ENCODE measurements at places on chromosomes 6 and 20.
A peak's percentile ranks its signal among the peaks of the same experiment; 100 is the strongest.

DNA sequence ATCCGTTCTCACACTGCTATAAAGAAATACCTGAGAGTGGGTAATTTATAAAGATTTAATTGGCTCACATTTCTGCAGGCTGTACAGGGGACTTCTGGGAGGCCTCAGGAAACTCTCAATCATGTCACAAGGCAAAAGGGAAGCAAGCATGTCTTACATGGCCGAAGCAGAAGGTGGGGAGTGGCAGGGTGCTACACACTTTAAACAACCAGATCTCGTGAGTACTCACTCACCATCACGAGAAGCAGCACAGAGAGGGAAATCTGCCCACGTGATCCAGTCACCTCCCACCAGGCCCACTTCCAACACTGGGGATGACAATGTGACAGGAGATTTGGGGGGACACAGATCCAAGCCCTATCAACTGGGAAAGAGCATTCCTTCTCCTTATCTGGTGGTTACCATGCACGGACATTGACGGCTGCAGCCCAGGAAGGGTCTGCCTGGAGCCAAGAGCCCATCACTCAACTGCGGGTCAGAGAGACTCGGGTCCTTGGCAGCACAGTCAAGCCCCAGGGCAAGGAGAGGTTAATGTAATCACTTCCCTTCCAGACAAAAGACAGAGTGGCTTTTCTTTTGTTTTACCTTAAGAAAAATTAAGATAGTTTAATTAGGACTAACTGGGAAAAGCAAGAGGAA, 112.3 kb upstream of the CST7 start:
- H3K4me1 ChIP-seq, result peaks cover 23% of the 10 kb centered on the region
- H3K36me3 ChIP-seq, result no peaks in the 10 kb centered on the region
- H3K27me3 ChIP-seq, result peaks cover 10% of the 10 kb centered on the region

DNA sequence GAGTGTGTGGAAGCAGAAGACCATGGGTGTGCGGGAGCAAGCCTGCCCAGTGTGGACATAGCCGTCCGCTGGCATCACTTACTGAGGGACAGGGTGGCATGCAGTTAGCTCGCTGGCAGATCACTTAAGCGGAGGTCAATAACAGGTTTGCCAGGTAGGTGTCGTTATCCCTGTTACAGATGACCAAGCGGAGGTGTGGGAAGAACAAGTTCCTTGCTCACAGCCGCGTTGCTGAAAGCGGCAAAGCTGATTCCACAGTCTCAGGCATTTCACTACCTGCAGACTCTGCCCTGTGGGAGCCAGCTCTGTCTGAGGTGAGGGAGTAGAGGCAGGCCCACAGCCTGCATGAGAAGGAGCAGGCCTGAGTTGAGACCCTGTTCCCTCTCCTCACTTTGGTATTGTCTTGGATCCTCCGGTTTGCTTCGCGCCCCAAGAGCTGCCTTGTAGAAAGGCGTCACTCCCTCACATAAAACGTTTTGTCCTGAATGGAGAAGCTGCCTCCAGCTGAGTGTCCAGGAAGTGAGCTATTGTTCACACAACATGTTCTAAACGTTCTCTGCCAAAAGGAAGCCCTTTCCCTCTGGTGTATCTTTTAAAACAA, 96.9 kb downstream of the TCP11 start:
- DNase-seq, result peak; percentile 57
- no peak overlapping the region for H3K4me3 ChIP-seq
- H3K27ac ChIP-seq, result peak overlapping the region; percentile 58
- H3K27me3 ChIP-seq, result no peaks in the 10 kb centered on the region
- no peaks in the 10 kb centered on the region for H3K36me3 ChIP-seq

- peak overlapping the region; percentile 100 for H3K27ac ChIP-seq
- DNase-seq, result no peak
- no peaks in the 10 kb centered on the region for H3K36me3 ChIP-seq
- H3K4me3 ChIP-seq, result no peak overlapping the region
Measured at GRCh38 chr6:3388786-3389185, 68.1 kb downstream of the SLC22A23 start.

- DNase-seq, result no peak
- H3K4me3 ChIP-seq, result no peak overlapping the region
- no peaks in the 10 kb centered on the region for H3K4me1 ChIP-seq
Measured at GRCh38 chr20:38225240-38225899, 35.2 kb downstream of the KIAA1755 start.

GRCh38 chr20:39222101-39222500, 260.0 kb downstream of the DHX35 start:
- no peaks in the 10 kb centered on the region for H3K36me3 ChIP-seq
- no peaks in the 10 kb centered on the region for H3K27me3 ChIP-seq
- no peak for DNase-seq
- no peak overlapping the region for H3K4me3 ChIP-seq
- H3K4me1 ChIP-seq, result no peaks in the 10 kb centered on the region
- H3K27ac ChIP-seq, result no peak overlapping the region

DNA sequence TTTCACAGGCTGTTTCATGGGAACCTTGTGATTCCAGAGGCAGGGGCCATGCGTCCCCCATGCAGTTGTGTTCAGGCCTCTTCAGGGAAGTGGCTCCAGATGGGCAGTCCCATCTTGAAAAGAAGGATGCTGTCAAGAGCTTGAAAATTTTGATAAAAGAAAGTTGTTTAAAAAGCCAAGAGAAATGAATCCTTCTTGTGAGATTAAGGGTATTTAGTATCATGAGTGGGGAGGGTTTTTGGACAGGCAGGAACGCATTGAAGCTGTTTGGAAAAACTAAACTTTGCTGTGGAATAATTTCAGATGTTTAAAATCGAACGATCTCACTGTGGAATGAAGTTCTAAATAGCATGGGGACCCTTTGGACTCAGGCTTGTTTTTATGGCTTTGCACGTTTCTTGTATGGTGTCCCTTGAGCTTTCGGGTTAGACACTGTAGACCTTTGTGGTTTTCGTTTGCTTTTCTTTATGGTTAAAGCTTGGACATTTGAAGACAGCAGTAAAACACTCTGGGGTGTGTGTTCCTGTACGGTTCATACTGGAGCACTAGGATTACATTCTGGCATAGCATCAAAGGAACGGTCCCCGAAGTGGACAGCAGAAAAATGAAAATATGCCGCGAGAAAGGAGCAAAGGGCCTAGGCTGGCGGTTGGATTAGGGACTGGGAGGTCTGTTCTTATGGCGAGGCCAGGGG, 18.2 kb downstream of the KIF25 start:
- no peak overlapping the region for H3K27ac ChIP-seq
- no peak for DNase-seq
- H3K36me3 ChIP-seq, result no peaks in the 10 kb centered on the region
- H3K4me3 ChIP-seq, result no peak overlapping the region
- H3K27me3 ChIP-seq, result peaks cover 27% of the 10 kb centered on the region

GRCh38 chr6:14100138-14100537, 17.4 kb upstream of the CD83 start:
- H3K4me1 ChIP-seq, result no peaks in the 10 kb centered on the region
- no peak overlapping the region for H3K4me3 ChIP-seq
- H3K36me3 ChIP-seq, result no peaks in the 10 kb centered on the region
- H3K27me3 ChIP-seq, result peaks cover 35% of the 10 kb centered on the region

DNA sequence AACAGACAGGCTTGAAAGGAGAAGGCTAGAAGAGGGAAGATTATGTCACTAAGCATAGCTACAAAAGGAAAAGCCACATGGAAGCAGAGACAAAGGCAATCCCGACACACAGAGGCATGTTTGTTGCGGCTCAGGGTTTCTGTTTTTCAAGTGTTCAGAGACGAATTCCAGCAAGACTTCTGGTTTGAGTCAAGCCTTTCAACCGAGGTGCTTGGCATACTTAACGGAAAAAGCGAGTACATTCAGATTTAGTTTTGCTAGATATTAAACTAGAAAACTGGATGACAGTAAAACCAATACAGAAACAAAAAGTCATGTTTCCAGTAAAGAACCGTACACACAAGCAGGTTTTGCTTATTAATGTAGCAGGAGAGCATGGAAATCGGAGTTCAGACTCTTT, 27.2 kb downstream of the MCUR1 start:
- peak overlapping the region; percentile 37 for H3K4me3 ChIP-seq
- H3K36me3 ChIP-seq, result no peaks in the 10 kb centered on the region
- H3K4me1 ChIP-seq, result peaks cover 5% of the 10 kb centered on the region
- H3K27ac ChIP-seq, result peak overlapping the region; percentile 9
- H3K27me3 ChIP-seq, result no peaks in the 10 kb centered on the region
- DNase-seq, result peak; percentile 67

- no peak for DNase-seq
- H3K36me3 ChIP-seq, result no peaks in the 10 kb centered on the region
- H3K27ac ChIP-seq, result no peak overlapping the region
- H3K4me3 ChIP-seq, result no peak overlapping the region
Measured at GRCh38 chr6:7132398-7133035, 24.8 kb downstream of the RREB1 start.

DNA sequence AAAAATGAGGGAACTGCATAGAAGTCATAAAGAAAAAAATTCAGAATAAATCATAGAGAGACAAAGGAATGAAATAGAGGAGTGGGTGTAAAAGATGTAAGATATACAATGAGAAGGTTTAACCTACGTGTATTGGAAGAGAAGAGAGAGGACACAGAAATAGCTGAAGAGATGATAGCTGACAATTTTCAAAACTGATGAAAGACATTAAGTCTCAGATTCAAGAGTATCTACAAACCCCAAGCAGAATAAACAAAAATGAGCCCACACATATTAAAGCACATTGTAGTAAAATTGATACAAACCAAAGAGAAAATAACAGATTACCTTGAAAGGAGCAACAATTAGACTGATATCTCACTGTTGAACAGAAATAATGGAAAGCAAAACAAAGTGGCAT, 143.3 kb upstream of the PRND start:
- no peak for DNase-seq
- H3K4me3 ChIP-seq, result no peak overlapping the region
- no peaks in the 10 kb centered on the region for H3K36me3 ChIP-seq
- no peaks in the 10 kb centered on the region for H3K27me3 ChIP-seq

DNA sequence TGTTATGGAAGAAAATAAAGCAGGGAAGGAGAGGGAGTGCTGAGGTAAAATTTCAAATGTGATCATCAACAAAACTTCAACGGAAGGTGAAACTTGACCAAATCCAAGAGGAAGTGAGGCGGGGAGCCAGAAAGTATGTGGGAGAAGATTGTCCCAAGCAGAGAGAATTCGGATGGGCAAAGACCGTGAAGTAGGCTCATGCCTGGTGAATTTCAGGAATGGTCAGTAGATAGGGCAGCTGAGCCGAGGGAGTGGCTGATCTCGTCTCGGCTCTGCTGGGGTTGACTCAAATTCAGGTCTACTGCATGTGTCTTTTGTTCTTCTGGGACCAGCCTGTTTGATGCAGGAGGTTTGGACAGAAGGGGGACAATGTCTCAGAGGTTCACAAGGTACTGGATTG, 7.0 kb upstream of the CSNK2A1 start:
- H3K36me3 ChIP-seq, result no peaks in the 10 kb centered on the region
- H3K4me1 ChIP-seq, result no peaks in the 10 kb centered on the region
- H3K27ac ChIP-seq, result no peak overlapping the region
- no peak overlapping the region for H3K4me3 ChIP-seq
- no peaks in the 10 kb centered on the region for H3K27me3 ChIP-seq
- DNase-seq, result no peak

GRCh38 chr6:10347561-10348327, 67.1 kb downstream of the TFAP2A start:
- no peaks in the 10 kb centered on the region for H3K4me1 ChIP-seq
- no peak overlapping the region for H3K4me3 ChIP-seq
- no peak overlapping the region for H3K27ac ChIP-seq
- peak; percentile 64 for DNase-seq
- H3K27me3 ChIP-seq, result no peaks in the 10 kb centered on the region
- no peaks in the 10 kb centered on the region for H3K36me3 ChIP-seq

- H3K36me3 ChIP-seq, result no peaks in the 10 kb centered on the region
- no peak overlapping the region for H3K27ac ChIP-seq
- H3K4me1 ChIP-seq, result peaks cover 14% of the 10 kb centered on the region
- no peak overlapping the region for H3K4me3 ChIP-seq
Measured at GRCh38 chr6:162922563-162923166, 194.9 kb downstream of the PACRG start.

DNA sequence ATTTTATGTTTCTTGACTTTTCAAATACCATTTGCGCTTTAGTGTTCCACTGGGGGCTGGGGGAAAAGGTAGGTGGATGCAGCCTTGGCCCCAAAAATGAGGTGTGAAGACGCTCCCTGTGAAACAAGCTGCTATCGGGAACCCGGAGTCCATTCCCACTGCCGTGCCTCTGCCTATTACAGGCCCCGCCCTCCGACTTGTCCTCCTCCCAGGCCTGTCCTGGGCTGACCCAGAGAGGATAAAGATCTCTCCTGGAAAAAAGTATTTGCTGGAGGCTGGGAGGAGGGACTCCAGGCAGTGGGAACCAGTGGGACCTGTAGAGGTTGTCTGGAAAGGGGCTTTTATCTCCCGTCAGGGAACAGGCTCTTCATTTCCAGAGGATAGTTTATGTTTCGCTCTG, 215.0 kb downstream of the SLC24A3 start:
- H3K27me3 ChIP-seq, result no peaks in the 10 kb centered on the region
- DNase-seq, result peak; percentile 13
- H3K36me3 ChIP-seq, result no peaks in the 10 kb centered on the region
- no peaks in the 10 kb centered on the region for H3K4me1 ChIP-seq

DNA sequence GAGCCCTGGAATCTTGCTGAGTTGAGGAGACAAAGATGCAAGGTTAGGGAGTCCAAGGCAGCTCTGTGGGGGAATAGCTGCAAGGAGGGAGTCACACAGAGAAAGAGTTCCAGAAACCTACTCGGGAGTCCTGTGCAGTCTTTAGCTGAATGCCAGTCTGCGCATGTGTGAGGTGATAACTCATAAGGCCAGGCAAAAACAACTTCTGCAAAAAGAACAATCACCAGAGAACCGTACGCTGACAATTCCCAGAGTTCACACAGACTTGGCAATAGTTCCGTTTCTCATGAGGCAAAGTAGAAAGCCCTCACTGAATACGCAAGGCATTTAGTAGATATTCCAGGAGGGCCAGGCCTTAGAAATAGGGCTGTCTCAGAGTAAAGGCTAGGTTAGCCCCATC, 135.2 kb upstream of the TAB2 start:
- H3K27me3 ChIP-seq, result peaks cover 3% of the 10 kb centered on the region
- no peak overlapping the region for H3K4me3 ChIP-seq
- H3K36me3 ChIP-seq, result no peaks in the 10 kb centered on the region
- no peak for DNase-seq

DNA sequence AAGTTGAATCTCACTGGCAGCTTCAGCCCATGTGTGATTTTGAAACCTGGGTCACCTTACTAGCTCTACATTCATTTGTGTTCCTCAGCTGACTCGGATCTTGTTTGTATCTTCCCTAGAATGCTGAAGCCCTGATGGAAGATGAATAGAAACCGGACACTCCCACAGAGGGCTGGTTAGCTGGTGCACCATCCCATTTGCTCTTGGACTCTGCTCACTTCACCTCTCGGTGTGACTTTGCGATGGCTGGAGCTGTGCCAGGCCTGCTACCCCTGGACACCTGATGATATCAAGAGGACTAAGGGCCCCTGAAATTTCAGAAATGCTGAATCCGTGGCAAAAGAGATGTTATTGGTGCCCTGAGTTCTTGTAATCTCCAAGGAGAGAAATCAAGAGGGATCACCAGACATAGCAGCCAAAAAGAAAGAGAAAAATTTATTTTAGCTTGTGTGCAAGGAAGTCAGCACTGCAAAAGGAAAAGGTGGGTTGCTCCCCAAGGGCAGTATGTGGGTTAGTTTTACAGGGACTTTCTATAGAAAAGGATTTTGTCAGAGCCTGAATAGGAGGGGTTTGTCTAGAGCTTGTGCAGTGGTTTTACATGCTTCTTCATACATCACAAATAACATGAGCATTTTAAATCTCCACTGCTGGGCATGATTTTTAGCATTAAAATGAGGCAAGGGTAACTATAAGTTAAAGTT, 426.3 kb upstream of the NOX3 start:
- H3K4me1 ChIP-seq, result peaks cover 19% of the 10 kb centered on the region
- no peaks in the 10 kb centered on the region for H3K27me3 ChIP-seq
- H3K4me3 ChIP-seq, result no peak overlapping the region
- no peak for DNase-seq
- H3K36me3 ChIP-seq, result no peaks in the 10 kb centered on the region
- H3K27ac ChIP-seq, result no peak overlapping the region
